Suppressor macrophage treated with lipopolysaccharide for 1 hour (primary cell): ENCODE measurements at places on chromosomes 3 and 15.

GRCh38 chr15:101204739-101205535 is 46.9 kb downstream of the CHSY1 start:
- DNase-seq = peak; percentile 73

DNA sequence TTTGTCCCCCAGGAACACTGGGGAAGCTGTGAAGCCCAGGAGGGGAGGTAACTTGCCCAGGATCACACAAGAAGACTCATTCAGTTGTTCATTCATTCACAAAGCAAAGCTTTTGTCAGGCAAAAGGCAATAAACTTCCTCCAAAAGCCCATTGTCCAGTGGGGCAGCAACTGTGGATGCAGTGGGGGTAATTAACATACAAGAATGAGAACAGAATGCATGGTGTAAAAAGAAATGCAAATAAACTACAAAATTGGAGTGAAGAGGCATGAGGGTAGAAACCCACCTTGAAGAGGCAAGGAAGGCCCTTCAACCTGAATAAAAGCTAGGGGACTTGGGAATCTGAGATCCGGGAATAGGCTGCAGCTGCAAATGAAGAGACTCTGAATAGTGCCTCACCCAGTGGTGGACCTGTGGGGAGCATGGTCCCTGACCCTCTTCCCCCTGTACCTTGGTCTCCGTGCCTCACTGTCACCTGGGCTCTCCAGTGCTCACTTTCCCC is 363.6 kb downstream of the CLSTN2 start:
- DNase-seq = no peak

DNA sequence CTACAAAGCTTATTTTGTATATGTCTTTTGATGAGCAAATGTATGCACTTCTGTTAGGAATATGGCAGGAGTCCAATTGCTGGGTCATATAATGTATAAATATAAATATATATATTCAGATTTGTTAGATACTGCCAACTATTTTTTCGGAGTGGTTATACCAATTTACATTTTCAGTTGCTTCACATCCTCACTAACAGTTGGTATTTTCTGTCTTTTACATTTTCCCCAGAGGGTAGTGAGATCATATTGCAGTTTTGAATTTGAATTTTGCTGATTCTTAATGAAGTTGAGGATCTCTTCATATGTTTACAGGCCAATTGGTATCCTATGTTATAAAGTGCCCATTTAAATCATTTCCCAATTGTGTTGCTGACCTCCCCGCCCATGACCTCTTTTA is 139.0 kb upstream of the KCNMB2 start:
- DNase-seq = no peak

- no peak for DNase-seq
Measured at GRCh38 chr3:129783470-129783869, 110.0 kb downstream of the TMCC1 start.
